ENCODE measurements at places on chromosomes 4 and X.

- H3K27ac ChIP-seq = no peak overlapping the region
- H3K36me3 ChIP-seq = no peaks in the 10 kb centered on the region
- DNase-seq = no peak
Measured at GRCh38 chr4:170247596-170247995, 157.8 kb upstream of the AADAT start.

DNA sequence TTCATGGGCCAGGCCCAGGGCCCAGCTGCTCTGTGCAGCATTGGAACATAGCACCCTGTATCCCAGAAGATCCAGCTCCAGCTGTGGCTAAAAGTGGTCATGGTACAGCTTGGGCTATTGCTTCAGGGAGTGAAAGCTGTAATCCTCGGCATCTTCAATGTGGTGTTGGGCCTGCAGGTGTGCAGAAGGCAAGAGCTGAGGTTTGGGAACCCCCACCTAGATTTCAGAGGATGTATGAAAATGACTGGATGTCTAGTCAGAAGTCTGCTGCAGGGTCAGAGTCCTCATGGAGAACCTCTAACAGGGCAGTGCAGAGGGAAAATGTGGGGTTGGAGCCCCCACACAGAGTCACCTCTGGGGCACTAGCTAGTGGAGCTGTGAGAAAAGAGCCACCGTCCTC, 341.7 kb downstream of the PPP3CA start:
- H3K27me3 ChIP-seq = no peaks in the 10 kb centered on the region
- no peak overlapping the region for H3K4me3 ChIP-seq
- no peak for DNase-seq
- H3K36me3 ChIP-seq = peaks cover 3% of the 10 kb centered on the region
- no peak overlapping the region for H3K27ac ChIP-seq

DNA sequence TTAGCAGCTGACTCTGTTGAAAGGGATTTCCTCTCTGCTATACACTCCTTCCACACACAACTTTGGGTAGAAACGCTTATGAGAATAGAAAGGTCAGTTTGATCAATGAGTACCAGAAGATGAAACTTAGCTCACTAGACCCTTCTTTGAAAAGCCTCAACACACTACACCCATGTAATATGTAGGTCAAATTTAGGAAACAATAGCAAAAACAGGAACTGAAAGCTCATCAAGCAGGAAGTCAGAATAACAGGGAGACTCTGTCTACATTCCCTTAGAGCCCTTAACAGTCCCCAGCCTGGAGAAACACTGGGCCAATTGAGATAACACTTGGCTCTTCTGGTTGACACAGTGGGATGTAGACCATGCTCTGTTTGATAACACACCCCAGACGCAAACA, 30.7 kb downstream of the SRPX2 start:
- H3K27ac ChIP-seq = no peak overlapping the region
- H3K27me3 ChIP-seq = no peaks in the 10 kb centered on the region
- H3K36me3 ChIP-seq = no peaks in the 10 kb centered on the region
- DNase-seq = no peak
- no peak overlapping the region for H3K4me3 ChIP-seq

DNA sequence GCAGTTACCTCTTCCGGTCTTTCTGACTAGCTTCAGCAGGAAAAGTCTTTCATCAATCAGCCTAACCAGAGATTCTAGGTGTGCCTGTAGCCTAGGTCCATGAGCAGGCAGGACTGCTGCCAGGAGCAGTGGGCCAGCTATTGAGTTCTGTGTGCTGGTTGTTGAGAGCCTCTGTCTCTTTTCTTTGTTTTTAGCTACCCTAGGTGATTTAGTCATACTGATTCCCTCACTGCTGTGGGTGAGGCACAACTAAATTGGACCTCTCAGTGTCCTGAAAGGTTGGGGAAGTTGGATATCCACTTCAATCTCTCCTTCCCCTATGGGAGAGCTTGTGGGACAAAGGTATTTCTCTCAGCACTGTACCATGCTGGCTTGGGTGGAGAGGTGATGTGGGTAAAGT, 354.9 kb downstream of the GPAT3 start:
- no peak overlapping the region for H3K4me3 ChIP-seq
- DNase-seq = no peak
- no peaks in the 10 kb centered on the region for H3K27me3 ChIP-seq

DNA sequence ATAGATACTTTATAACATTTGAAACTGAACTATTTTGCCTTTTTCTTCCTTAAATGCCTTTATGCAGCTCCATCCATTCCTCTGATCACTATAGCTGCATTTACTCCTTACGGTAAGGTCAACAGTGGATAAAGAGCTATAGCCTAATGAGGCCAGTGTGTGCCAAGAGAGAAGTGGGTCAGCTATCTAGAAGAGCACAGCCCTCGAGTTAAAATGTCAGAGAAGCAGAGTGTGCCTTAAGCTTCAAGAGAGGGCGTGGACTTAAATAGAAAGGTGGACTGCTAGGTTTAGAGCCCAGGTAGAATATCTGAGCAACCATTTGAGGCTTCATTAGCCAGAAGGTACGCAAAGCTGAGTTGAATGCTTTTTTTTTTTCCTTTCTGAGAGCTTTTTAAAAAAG, 347.4 kb downstream of the BMPR1B start:
- H3K27me3 ChIP-seq = no peaks in the 10 kb centered on the region
- DNase-seq = no peak
- H3K4me3 ChIP-seq = no peak overlapping the region
- no peaks in the 10 kb centered on the region for H3K36me3 ChIP-seq

DNA sequence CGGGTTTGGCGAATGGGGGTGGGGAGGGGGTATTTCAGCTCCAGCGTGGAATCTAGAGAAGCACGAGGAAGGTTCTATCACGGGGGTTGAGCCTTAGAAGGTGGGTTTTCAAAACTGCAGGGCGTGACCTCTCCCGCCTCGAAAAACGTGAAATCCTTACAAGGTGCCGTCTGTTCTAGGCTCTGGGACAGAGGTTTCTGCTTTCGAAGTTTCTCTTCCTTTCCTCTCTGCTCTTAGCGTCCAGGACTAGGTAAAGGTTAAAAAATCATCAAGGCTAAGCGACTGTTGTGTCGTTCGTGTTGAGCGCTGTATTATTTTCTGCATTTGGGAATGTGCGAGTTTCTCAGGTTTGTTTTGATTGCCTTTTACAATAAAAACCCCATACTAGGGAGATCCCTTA, 1.1 kb downstream of the FHL1 start:
- peaks cover 39% of the 10 kb centered on the region for H3K4me1 ChIP-seq
- peak overlapping the region; percentile 61 for H3K4me3 ChIP-seq
- DNase-seq = no peak
- H3K27me3 ChIP-seq = no peaks in the 10 kb centered on the region
- no peak overlapping the region for H3K27ac ChIP-seq

- H3K27me3 ChIP-seq = no peaks in the 10 kb centered on the region
- DNase-seq = no peak
- H3K36me3 ChIP-seq = no peaks in the 10 kb centered on the region
- H3K4me3 ChIP-seq = no peak overlapping the region
- no peak overlapping the region for H3K27ac ChIP-seq
- no peaks in the 10 kb centered on the region for H3K4me1 ChIP-seq
Measured at GRCh38 chrX:6456196-6456595, 78.7 kb downstream of the VCX3A start.

Measured in activated CD4-positive, alpha-beta memory T cell treated with anti-CD3 and anti-CD28 coated beads, Interleukin-2, amount 10 ng/mL, durations not matched to agents 7 days and 5 days (primary cell).